ENCODE measurements at places on chromosomes 1 and 21.

DNA sequence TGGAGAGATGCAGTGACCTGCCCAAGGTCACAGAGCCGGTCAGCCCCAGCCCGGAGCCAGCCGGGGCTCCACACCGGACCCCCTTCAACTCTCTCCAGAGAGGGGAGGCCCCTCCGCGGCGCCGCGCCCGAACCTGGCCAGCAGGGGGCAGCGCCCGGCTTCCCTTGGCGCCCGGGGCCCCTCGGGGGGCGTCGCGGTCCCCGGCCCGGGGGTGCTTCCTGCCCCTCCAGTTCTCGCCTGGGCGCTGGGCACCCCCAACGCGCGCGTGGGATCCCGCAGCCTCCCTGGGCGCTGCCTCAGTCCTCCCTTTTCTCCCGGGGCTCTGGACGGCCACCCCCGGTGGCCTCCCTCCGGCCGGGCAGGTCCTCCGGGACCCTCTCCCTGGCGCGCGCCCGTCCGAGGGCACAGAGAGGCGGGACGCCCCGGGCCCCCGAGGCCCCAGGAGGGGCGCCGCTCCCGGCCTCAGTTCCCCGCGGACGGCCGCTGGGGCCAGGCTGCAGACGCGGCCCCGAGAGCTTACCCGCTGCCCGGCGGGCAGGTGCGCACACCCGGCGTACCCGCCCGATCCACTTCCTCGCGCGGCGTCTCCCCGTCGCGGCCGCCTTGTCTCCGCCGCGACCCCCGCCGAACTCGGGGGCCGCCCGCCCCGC, 406 bp downstream of the HTR1D start:
- peak; percentile 18 for DNase-seq

GRCh38 chr21:17660452-17660851, 47.8 kb upstream of the BTG3 start:
- DNase-seq: no peak

DNA sequence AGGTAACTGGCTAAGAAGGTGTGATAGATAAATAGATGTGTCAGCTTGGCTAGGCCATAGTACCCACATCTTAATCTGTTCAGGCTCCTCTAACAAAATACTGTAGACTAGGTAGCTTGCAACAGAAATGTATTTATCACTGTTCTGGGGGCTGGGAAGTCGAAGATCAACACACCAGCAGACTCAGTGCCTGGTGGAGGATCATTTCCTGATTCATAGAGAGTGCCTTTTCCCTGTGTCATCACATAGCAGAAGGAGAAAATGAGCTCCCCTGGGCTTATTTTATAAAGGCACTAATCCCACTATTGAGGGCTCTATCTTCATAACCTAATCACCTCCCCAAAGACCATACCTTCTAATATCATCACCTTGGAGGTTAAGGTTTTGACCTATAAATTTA, 532.7 kb upstream of the OLFM3 start:
- DNase-seq: no peak

- DNase-seq: no peak
These were observed 12.9 kb upstream of the RUNX1 start for GRCh38 chr21:35062016-35062415.

GRCh38 chr21:33432496-33432895, 29.3 kb downstream of the IFNGR2 start:
- no peak for DNase-seq

- DNase-seq: peak; percentile 79
These were observed at the start of gene TP53BP2 for GRCh38 chr1:223845810-223846682. TP53BP2 (minus strand) TSS chr1:223845947; CDS start chr1:223845680, 267 bp downstream.

DNA sequence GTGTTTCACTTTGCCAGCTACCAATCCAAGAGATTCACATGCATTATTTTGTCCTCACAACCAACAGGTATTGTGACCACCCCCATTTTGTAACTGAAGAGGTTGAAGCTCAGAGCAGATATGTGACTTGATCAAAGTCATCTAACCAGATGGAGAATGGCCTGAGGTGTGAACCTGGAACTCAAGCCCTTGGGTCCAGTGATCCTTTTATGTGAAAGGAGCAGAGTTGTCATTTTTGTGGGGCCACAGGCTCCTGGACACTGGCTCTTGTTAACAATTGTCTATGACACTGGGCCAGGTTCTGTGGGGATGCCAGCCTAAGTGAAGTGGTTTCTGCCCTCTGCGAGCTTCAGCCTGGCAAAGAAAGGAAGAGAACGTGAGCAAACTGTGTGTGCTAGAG, 172.6 kb downstream of the ZZZ3 start:
- no peak for DNase-seq

All from activated gamma-delta T cell treated with Interleukin-2 at 50 U/mL for 16 hours (primary cell).